Stromal cell of bone marrow (primary cell): ENCODE measurements at places on chromosomes 16 and 17.

- no peak for DNase-seq
Observed at GRCh38 chr17:28331891-28332420, 3.3 kb downstream of the IFT20 start.

- DNase-seq: no peak
Observed at GRCh38 chr17:43545383-43545632, 832 bp downstream of the ETV4 start.

DNA sequence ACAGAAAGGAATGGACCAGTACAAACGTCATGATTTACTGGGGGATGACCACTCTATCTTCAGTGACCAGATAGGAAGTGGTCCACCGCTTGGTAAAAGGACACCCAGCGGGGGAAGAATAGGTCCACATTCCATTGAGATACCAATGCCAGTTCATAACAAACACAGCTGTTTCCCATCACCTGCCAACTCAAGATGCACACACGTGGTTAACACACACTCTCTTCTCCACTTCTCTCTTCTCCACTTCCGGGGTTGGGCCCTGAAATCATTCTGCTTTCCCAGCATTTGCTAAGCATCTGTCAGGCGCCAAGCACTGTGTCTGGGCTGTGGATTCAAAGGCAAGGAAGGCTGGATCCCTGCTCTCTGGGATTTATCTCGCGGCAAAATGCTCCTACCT, 175.5 kb downstream of the SLC39A11 start:
- no peak for DNase-seq

- DNase-seq: no peak
Observed at GRCh38 chr16:13333336-13333735, 431.9 kb downstream of the SHISA9 start.

GRCh38 chr17:78133971-78134898, 3.7 kb downstream of the TMC8 start:
- DNase-seq: no peak

GRCh38 chr16:69108064-69108904, 2.8 kb downstream of the HAS3 start:
- DNase-seq: no peak

GRCh38 chr16:4859900-4860255, 12.6 kb downstream of the UBN1 start:
- no peak for DNase-seq

GRCh38 chr17:41360296-41360995, 9.2 kb downstream of the KRT33B start:
- DNase-seq: no peak

GRCh38 chr17:80454557-80455335, 21.7 kb downstream of the NPTX1 start:
- peak; percentile 92 for DNase-seq

GRCh38 chr16:27318392-27319256, 4.8 kb downstream of the IL4R start:
- DNase-seq: no peak

DNA sequence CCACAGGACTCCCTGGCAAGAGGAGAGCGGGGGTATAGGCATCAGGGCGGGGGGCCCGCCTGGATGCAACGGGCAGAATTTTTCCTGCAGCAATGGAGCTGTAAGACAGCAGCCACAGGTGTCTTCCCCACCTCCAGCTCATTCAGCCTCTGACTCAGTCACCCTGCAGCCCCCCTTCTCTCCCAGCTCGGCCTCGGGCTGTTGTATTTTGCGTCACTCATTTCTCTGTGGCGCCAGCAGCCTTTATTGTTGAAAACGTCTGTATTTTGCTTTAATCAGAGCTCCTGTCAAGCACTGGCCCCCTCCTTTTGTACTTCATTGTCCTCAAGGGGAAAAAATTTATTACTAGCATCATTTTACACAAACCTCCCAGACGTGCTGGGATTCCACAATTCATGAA, 117.7 kb downstream of the WSCD1 start:
- DNase-seq: no peak
